ENCODE measurements at places on chromosomes 16 and 17. TPM values are rescaled to one million over a fixed set of nuclear protein-coding genes. Genes with fewer than 3 reads are reported as not detected.

DNA sequence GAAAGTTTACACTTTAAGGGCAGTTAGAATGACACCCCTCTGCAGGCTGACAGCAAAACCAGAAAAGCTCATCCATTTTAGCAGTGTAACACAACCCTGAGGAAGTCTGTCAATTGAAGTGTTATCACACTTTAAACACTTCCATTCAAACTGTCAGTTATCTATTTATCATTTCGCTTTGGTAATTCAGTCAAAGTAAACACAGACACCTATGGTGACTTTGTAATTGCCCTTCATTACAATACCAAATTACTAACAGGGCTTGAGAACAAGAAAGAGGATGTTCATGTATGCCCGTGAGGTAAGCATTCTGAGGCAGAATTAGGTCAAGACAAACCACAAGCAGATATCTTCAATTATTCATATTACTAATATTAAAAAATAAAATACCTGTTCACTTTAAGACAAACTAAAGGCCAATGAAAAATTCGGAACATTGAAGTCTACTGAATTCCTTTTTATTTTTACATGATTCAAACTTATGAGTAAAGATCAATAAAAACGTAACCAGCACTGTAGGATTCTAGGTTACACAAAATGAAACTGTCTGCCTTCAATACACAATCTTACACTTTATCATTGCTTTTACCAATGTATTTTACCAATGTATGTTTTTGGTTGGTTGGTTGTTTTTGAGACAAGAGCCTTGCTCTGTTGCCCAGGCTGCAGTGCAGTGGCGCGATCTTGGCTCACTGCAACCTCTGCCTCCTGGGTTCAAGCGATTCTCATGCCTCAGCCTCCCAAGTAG is 57.1 kb downstream of the BRIP1 start:
- no peak overlapping the region for H3K4me3 ChIP-seq
- H3K27ac ChIP-seq, result no peak overlapping the region
- H3K36me3 ChIP-seq, result no peaks in the 10 kb centered on the region
- DNase-seq, result no peak

- H3K27me3 ChIP-seq, result no peaks in the 10 kb centered on the region
- H3K4me3 ChIP-seq, result no peak overlapping the region
- H3K27ac ChIP-seq, result no peak overlapping the region
- DNase-seq, result no peak
These were observed 668.1 kb downstream of the MAF start for GRCh38 chr16:78932355-78932943.

DNA sequence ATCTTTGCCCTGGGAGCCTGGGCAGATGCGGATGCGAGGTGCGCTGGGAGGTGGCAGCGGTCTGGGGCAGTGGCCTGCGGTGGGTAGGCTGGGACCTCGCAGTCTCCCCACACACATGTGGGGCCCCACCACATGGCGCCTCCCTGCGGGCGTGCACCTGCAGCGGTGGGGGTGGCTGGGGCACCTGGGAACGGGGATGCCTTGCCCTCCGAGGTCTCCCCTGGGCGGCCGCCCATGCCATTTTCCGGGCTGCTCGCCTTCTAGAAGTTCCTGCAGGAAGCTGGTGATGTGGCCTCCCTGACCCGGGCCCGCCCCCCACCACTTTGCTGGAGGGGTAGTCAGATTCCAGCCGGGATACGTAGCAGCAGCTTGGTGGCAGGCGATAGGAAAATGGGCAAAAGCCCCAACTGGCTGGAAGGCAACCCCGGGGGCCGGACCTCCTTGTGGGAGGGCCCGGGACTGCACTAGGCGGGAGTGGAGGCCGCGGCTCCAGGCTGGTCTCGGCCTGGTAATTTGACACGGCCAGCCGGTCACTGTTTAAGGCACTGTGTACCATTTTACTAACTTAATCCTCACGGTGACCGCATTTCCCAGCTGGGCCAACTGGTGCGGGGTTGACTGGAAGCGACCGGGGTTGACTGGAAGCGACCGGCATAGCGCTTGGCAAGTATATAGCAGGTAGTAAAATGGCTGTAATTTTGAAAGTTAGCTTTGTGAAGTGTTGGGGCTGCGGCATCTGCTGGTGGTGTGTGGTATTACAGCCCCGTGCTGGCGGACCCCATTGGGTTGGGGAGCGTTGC is 38.5 kb downstream of the IGF2BP1 start:
- no peaks in the 10 kb centered on the region for H3K36me3 ChIP-seq
- peak overlapping the region; percentile 37 for H3K4me3 ChIP-seq
- peak overlapping the region; percentile 25 for H3K27ac ChIP-seq
- DNase-seq, result peak; percentile 76

DNA sequence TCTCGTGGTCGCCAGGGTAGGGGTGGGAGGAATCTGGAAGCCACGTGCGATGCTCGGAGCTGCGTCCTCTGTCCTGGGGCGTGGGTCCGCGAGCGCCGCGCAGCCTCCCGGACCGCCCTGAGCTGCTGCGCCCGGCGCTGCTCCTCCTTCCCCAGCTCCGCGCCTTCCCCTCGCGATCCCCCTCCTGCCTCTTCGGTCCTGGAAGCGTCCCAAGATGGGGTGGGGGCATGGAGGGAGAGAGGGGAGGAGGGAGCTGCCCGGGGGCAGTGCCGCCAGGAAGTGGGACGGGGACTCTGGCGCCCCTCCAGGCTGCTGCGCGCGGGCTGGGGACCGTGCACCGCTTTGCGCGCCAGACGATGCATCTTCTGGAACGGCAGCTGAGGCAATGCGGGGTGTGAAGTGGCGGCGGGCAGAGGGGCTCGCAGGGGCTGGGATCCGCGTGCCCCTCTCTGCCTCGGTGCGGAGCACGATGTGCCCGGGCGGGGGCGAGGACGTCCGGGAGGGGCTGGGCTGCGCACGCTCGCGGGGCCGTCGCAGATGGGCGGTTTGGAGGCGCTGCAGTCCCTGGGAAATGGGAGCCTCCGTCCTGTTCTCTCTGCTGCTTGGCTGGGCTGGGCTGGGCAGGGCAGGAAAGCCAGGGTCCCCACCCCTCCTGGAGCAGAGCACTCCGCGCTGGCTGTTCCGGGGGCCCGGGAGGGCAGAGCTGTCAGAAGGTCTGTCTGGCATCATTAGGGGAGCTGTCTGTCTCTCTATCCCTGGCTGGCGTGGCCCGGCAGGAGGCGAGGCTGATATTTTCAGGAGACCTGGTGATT is 388.0 kb downstream of the SEC14L1 start:
- peak; percentile 78 for DNase-seq
- H3K27me3 ChIP-seq, result no peaks in the 10 kb centered on the region
- no peak overlapping the region for H3K4me3 ChIP-seq
- H3K27ac ChIP-seq, result no peak overlapping the region

GRCh38 chr17:70405492-70406220 is 236.3 kb downstream of the KCNJ2 start:
- no peak for DNase-seq
- no peak overlapping the region for H3K27ac ChIP-seq
- no peak overlapping the region for H3K4me3 ChIP-seq

Gene PRSS33
- not detected for total RNA-seq

Gene MPRIP
- 250 TPM for total RNA-seq

DNA sequence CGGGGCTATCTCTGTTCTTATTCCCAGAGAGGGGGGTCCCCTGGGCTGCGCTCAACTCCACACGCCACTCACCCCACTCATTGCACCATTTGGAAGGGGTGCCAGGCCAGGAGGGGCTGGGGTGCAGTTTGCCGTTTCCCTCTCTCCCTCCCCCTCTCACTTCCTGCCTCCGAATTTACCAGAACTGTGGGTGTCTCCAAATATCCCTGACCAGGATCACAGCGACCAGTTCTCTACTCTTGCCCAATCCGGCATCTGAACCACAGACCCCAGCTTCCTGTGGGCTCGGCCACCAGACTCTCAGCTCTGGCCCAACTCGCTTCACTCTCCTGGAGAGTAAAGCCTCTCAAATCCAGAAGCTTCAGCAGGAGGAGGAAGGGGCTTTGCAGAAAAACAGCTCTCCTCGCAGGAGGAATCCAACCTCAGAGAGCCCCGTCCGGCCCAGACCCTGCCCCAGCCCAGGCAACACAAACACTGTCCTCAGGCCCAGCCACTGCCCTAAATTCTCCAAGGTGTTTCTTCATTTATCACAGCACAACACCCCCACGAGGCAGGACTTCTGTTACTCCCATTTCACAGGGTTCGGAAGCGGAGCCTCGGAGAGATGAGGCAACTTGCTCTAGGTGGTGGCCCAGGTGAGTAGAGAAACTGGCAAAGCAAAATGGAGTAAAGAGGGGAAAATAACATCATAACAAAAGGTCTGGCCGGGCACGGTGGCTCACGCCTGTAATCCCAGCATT is 423 bp upstream of the ASGR2 start:
- H3K27ac ChIP-seq, result no peak overlapping the region
- H3K4me1 ChIP-seq, result no peaks in the 10 kb centered on the region
- H3K36me3 ChIP-seq, result no peaks in the 10 kb centered on the region
- no peaks in the 10 kb centered on the region for H3K27me3 ChIP-seq

DNA sequence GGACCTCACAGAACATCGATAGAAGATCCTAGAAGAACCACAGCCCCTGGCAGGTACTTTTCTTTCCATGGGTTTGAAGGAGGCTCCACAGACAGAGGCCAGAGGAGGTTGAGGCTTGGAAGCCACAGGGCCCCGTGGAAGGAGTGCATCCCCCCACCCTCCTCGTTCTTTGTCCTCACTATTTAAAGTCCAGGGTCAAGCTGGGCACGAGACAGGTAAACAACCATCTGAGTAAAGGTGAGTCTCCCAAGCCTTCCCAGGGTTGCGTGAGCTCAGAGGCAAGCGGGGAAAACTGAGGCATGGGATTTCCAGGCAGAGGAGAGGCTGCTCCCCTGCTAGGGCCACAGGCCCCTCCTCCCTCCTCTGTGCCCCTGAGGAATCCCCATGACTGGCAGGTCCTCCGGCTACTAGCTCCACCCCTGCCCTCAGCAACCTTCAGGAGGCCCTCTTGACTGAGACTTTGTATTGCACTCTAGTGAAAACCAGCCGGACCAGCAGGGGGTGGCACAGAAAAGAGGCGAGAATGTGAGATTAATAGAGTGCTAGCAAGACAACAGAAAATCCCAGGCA is 927 bp upstream of the SULT1A2 start:
- H3K4me3 ChIP-seq, result no peak overlapping the region
- no peaks in the 10 kb centered on the region for H3K27me3 ChIP-seq
- peak; percentile 55 for DNase-seq

DNA sequence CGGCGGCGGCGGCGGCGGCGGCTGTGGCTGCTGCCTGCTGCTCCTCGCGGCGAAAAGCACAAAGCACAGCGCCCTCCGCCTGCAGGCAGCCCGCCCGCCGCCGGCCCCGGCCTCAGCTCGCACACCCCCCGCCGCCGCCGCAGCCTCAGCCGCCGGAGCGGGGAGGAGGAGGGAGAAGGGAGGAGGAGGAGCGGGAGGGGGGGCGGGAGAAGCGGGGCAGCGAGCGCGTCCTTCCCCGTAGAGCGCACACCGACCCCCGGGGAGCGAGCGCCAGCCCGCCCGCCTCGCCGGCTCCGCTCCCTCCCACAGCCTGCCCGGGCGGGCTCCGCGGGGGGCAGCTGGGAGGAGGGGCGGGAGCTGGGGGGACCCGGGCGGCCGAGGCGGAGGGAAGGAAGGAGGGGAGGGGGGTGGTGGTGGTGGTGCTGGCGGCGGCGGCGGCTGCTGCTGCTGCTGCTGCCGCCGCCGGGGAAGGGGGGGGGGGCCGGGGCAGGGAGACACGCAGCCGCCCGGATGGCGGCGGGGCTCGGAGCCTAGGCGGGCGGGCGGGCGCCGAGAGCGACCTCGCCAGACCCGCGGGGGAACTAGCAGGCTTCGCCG is at the start of gene UBTF:
UBTF (minus strand) TSS at position 60 of the 597 bp plus-strand sequence. CDS start 1,446 bp downstream, outside the sequence.
- H3K4me3 ChIP-seq, result peak within 1 kb of the TSS; percentile 53
- H3K27ac ChIP-seq, result peak within 1 kb of the TSS; percentile 95
- DNase-seq, result peak; percentile 82
- H3K36me3 ChIP-seq, result peaks cover 23% of the 10 kb centered on the region
- H3K27me3 ChIP-seq, result no peaks in the 10 kb centered on the region

Gene CCDC182
- not detected for total RNA-seq

- no peaks in the 10 kb centered on the region for H3K36me3 ChIP-seq
- no peak for DNase-seq
- H3K27me3 ChIP-seq, result peaks cover 2% of the 10 kb centered on the region
These were observed 1.2 kb upstream of the SECTM1 start for GRCh38 chr17:82334622-82335394.

Gene HIC1
- total RNA-seq, result 13.0 TPM

Gene SOST
- 0.09 TPM for total RNA-seq

GRCh38 chr16:71344315-71344905 is 14.1 kb upstream of the CALB2 start:
- DNase-seq, result no peak
- H3K27ac ChIP-seq, result no peak overlapping the region
- no peak overlapping the region for H3K4me3 ChIP-seq
- no peaks in the 10 kb centered on the region for H3K36me3 ChIP-seq
- no peaks in the 10 kb centered on the region for H3K4me1 ChIP-seq

DNA sequence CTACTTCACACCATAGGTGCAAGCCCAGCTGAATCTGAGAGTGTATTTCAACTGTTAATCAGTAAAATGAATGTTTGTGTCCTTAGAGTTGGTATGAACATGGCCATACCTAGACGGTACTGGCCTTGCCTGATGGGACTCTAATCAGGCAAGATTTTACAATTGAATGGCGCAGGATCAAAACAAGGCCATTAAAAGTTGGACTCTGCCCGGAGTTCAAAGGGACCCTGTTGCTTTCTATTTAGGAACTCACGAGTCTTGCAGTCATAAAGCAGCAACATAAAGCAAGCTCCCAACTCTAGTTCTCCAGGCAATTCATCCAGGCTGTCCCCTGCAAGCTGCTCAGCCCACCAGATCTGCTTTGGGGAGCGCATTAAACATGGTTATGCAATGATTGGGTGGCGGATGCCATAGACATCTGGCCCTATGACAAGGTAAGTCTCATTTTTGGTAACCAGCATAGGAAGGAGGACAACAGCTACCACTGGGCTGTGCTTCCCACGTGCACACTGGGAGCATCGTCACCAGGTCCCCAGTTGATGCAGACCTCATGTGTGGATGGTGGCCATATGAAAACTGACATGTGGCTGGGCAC is 8.8 kb downstream of the TMEM186 start:
- peak overlapping the region; percentile 45 for H3K27ac ChIP-seq
- H3K27me3 ChIP-seq, result no peaks in the 10 kb centered on the region
- no peak for DNase-seq
- no peaks in the 10 kb centered on the region for H3K4me1 ChIP-seq

DNA sequence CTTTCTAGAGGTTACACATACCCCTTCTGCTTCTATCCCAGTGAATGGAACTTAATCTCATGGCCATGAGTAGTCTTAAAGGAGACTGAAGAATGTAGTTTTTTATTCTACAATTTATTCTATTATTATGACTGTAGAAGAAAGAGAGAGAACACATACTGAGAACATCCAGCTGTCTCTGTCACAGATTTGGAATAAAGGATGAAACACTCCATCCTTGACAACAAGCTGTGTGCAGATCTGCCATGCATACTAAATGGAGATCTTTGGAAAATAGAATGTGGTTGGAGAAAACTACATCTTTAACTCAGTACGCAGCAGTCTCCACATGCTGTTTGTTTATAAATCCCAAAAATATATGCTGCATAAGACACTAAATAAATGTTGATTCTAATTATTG is 54.1 kb upstream of the NUDT7 start:
- H3K36me3 ChIP-seq, result no peaks in the 10 kb centered on the region
- H3K27ac ChIP-seq, result no peak overlapping the region
- H3K4me3 ChIP-seq, result no peak overlapping the region
- no peaks in the 10 kb centered on the region for H3K4me1 ChIP-seq
